CD4-positive, alpha-beta T cell treated with Interleukin-2 at 100 ng/mL for 4 hours (primary cell): ENCODE measurements at places on chromosomes 5 and 9.

- no peak for DNase-seq
Observed at GRCh38 chr5:158354958-158355357, 496.0 kb upstream of the CLINT1 start.

- no peak for DNase-seq
Observed at GRCh38 chr5:15255576-15255975, 244.4 kb upstream of the FBXL7 start.

GRCh38 chr9:72907421-72907820 is 45.4 kb downstream of the ALDH1A1 start:
- DNase-seq: no peak

DNA sequence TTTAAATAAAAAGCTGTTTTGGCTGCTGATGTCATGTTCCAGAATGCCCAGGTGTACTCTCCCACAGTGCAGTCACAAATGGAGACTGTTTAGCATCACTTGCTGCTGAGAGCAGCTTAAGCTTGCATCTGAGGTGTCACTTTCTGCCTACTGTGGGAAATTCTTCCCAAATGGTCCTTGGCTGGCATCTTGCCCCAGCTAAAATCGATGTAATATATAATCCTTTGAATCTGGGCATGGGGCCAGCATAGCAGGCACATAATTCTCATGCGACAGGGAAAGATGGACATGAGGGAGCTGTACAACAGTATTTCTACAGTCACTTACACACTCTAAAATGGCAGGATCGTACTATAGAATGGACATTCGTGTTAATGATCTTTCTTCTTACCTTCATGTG is 144.3 kb downstream of the MACIR start:
- no peak for DNase-seq

GRCh38 chr5:179608131-179608581 is 15.3 kb downstream of the HNRNPH1 start:
- DNase-seq: peak; percentile 38

DNA sequence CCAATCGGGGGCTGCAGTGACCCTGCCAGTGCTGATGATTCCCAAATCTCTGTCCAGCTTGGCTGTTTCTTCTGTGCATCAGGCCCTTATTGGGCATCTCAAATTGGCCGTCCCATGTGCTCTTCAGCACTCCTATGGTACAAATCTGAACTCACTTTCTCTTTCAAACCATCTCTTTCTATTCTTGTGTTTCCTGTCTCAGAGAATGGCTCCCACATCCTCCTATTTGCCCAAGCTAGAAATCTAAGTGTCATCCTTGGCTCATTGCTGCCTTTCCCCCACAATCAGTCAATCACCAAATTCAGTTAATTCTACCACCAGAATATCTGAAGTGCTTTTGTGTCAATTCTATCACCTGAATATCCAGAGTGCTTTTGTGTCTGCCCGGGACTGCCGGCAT is 336.6 kb downstream of the CWC27 start:
- no peak for DNase-seq

- no peak for DNase-seq
Observed at GRCh38 chr5:169142264-169142970, 158.5 kb downstream of the SLIT3 start.

DNA sequence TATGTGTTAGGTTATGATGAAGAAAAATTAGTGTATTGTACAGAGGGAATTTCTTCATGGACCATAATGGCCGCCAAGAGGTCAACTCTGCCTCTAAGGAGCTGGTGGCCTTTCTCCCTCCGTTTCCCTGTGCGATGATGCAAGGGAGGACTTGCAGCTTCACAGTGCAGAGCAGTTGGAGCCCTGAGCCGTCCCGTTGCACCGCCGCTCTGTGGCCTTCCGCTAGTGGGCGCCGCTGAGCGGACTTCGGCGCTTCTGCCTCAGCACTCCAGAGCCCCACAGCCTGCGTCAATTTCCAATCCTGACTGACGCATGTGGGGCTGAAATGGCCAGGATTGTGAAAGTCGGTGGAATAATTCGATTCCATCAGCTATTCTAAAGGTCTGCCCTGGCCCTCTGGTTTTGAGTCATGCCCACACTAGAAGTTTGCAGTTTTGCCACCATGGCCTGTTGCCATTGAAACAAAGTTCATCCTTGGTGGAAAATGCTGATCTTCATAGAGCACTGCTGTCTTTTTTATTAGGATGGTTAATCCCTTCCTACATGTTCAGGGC is 22.7 kb upstream of the LECT2 start:
- DNase-seq: peak; percentile 46

DNA sequence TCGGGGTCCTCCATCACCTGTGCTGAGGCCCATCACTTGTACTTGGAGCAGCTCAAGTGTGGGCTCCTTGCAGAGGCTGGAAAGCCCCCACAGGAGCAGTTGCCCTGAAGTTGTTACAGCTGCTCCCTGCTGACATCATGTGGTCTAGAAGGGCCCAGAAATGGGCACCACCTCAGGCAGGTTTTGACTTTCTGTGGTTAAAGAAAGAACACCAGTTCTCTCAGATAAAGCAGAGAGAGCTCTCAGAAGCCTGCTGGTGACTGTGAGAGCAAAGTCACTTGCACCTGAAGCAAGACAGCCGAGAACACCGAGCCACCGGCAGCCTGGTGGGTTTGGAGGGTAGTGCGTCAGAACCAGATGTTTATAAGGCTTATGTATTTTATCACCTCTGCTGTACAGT is 70.4 kb downstream of the MVB12B start:
- peak; percentile 74 for DNase-seq

DNA sequence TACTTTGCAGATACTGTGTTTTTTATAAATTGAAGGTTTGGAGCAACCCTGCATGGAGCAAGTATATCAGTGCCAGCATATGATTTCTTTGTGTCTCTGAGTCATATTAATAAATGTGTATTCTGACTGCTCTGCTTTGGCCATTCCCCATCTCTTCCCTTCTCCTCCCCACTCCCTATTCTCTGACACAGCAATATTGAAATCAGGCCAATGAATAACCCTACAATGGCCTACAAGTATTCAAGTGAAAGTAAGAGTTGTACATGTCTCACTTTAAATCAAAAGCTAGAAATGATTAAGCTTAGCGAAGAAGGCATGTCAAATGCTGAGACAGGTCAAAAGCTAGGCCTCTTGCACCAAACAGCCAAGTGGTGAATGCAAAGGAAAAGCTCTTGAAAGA is 82.2 kb upstream of the TLX3 start:
- no peak for DNase-seq

GRCh38 chr9:36664806-36665205 is 92.1 kb downstream of the MELK start:
- DNase-seq: no peak

DNA sequence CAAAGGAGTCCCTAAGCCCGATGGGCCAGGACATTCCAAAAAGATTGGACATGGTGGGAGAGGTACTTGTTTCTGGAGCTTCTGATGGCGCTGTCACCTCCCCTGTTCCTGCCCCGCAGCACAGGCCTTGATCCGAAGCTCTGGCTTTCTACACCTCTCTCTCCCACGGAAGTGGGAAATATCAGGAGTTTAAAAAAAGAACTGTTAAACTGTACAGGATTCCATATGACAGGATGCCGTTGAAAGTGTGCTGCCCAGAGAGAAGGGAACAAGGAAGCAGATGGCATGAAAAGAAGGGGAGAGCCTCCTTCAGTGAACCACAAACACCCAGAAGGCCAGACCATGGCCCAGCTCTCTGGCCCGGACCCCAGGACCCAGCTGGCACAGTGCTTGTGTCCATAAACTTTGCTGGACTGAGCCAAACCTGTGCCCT is 26.8 kb upstream of the SLC2A8 start:
- DNase-seq: no peak

- no peak for DNase-seq
Observed at GRCh38 chr9:99782962-99783718, 38.5 kb upstream of the NR4A3 start.

DNA sequence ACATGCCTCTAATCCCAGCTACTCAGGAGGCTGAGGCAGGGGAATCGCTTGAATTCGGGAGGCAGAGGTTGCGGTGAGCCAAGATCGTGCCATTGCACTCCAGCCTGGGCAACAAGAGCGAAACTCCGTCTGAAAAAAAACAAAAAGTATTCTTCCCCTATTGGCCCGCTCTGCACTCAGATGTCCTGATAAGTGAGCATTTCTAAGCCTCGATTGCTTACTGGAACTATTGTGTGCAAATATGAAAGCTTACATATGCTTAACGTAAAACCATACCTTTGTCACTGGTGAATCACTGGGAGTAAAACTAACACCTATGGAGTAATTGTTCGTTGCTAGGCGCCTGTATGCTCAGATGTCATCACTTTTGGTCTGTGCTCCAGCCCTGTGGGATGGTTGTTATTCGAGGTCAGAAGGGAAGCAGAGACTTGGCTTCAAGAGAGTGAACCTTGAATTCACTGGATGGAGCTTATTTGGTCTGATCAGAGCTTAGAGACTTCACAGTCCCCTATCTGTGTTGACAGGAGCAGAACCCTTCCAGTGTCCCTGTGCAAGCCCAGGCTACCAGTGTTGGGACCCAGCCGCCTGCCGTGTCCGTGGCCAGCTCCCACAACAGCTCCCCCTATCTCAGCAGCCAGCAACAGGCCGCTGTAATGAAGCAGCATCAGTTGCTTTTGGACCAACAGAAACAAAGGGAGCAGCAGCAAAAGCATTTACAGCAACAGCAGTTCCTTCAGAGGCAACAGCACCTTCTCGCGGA is 25.3 kb upstream of the LTC4S start:
- DNase-seq: no peak

GRCh38 chr5:157947156-157947555 is 88.2 kb upstream of the CLINT1 start:
- no peak for DNase-seq

DNA sequence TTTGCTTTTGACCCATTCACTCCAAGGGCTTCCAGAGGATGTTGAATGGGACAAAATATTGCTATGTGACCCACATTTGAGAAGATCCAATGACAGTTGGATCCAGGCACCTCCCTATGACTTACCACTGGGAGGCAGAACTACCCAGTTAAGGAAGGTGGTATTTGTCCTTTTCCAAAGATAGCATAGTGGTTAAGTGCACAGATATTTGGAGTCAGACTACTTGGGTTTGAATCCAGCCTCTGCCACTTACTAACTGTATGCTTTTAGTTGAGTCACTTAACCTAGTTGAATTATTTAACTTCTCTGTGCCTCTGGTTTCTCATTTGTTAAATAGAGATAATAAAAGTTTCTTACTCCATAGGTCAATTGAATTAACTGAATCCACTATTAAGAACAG is 74.5 kb upstream of the PALM2AKAP2 start:
- no peak for DNase-seq
